ENCODE measurements at places on chromosomes 16 and 17.
A peak's percentile ranks its signal among the peaks of the same experiment; 100 is the strongest.

DNA sequence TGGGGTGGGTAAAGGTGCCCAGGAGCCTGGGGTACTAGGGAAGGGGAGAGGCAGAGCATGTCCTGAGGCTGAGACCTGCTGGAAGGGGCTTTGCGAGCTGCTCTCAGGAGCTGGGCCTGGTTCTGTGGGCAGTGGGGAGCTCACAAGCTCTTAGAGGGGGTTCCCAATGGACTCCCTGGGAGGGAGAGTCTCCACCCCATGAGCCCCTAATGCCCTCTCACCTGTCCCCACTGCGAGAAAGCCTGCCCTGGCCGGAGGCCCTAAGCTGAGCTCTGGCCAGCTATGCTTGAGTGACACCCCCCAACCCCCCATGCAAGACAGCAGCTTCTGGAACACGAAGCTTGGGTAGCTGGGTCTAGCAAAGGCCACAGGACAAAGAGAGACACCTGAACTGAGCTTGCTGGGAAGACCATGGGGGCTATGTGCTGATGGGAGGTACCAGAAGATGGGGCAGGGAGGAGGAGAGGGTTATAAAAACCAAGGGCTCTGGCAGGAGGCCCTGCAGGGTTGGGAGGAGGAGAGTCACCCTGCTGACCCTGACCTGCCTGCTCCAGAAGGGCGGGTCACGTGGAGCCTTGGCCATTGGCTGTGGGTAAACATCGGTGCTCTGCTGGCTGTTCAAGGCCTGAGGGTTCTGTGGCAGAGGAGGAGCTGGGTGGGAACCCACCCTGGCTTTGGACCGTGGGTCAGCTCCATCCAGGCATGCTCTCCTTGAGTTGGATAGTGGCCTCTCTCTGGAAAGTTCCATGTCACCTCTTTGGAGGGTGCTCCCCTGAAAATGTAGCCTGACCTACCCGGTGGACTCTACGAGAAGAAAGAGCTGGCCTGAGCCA, 106.7 kb downstream of the RAB11FIP4 start:
- no peak for DNase-seq

GRCh38 chr17:2803386-2803785, 7.1 kb downstream of the RAP1GAP2 start:
- no peak for DNase-seq

GRCh38 chr16:80263848-80264694, 276.7 kb upstream of the DYNLRB2 start:
- no peak for DNase-seq

- peak; percentile 43 for DNase-seq
Observed at GRCh38 chr17:82892899-82893565, 53.2 kb upstream of the ZNF750 start.

DNA sequence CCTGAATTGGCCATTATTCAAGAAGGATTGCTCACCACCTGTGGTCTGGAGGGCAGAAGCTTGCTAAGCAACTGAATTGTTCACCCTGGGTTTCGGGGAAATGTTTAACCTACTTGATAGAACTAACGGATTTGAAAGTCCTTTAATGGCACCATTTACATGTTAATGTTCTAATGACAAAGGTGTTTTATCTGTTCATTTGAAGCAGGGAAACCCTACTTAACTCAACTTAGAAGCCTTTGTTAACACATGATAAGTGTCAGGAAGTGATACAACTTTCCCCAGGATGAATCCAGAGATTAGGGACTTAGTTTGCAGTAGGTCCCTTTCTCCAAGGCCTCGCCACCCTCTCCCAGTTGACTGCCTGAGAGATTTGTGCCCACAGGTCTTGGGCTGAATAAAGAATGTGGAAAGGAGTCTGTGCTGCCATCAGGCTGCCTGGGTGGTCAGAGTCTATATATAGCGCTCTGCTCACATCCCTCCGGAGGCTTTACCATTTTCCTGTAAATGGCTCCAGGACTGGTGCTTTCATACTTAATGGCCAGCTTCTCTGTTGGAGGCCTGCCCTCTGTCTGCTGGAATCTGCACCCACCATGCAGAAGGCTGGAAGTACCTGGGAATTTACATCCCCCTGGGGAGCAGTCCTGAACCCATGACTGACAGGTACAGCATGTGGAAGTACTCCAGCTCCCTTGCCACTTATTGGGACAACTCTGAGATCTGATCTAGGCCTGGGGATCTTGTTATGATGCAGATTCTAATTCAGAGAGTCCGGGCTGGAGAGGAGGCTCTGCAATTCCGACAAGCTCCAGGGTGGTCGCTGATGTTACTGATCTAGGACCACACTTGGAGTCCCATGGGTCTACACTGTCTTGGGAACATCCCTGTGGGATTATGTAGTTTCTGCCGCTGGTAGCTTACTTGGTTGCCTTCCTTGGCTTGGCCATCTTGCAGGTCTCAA, 99.9 kb downstream of the ASIC2 start:
- DNase-seq: no peak

GRCh38 chr17:47717979-47718621, 14.9 kb upstream of the TBX21 start:
- DNase-seq: no peak

GRCh38 chr16:22174642-22175041, 12.3 kb downstream of the SDR42E2 start:
- no peak for DNase-seq

- no peak for DNase-seq
Observed at GRCh38 chr16:4010225-4011158, 105.8 kb downstream of the ADCY9 start.

GRCh38 chr17:29369831-29370735, 20.1 kb upstream of the TAOK1 start:
- DNase-seq: peak; percentile 72

GRCh38 chr16:3992297-3993051, 112.0 kb upstream of the CREBBP start:
- no peak for DNase-seq

DNA sequence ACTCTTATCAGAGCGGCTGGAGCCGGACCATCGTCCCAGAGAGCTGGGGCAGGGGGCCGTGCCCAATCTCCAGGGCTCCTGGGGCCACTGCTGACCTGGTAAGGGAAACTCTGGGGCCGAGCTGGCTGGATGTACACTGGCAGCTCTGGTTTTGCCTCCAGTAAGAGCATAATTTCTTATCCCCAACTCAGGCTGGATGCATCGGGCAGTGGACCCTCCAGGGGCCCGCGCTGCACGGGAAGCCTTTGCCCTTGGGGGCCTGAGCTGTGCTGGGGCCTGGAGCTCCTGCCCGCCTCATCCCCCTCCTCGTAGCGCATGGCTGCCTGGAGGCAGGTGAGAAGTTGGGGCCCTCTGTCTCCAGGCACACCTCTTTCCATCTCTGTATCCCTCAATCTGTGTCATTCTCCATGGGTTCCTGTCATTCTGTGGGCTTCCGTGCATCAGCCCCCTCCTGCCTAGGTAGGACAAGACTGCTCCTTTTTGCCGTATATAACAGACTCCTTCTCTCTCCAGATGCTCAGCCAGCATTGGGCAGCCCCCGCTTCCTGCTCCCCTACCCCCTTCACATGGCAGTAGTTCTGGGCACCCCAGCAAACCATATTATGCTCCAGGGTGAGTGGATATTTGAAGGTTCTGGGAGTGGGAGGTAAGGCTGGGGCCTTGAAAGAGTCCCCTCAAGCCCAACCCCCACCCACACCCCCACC, 9.4 kb upstream of the TMEM88 start:
- DNase-seq: no peak

DNA sequence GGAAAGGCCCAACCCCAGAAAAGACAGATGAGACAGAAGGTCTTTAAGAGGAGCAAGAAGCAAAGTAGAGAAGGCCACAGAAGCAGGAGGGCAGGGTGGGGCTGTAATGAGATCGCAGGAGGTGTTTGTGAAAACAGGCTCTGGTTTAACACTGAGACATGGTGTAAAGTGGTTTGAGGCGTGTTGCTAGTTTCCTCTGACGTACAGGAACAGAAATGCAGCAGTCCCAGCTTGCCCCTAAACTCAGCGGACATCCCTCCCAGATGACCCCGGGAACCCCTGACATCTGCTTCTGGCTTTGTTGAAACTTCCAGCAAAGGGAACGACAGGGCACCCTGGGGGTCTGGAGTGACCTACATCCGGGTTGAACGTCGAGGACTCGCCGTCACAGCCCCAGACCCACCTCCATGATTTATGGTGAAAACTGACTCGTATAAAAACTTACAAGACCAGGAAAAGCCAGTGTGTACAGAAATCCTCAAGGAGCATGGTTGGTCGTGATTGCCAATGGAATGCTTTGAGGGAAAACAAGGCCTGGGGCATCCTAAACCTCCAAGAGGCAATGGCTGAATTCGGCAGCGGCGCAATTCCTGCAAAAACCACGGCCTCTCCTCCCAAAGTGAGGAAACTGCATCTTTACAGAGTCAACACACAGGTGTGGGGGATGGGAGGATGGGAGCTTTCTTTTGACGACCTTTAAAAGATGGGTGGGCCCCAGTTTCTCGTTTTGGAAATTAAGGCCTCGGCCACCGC, 25.8 kb downstream of the LITAF start:
- no peak for DNase-seq

DNA sequence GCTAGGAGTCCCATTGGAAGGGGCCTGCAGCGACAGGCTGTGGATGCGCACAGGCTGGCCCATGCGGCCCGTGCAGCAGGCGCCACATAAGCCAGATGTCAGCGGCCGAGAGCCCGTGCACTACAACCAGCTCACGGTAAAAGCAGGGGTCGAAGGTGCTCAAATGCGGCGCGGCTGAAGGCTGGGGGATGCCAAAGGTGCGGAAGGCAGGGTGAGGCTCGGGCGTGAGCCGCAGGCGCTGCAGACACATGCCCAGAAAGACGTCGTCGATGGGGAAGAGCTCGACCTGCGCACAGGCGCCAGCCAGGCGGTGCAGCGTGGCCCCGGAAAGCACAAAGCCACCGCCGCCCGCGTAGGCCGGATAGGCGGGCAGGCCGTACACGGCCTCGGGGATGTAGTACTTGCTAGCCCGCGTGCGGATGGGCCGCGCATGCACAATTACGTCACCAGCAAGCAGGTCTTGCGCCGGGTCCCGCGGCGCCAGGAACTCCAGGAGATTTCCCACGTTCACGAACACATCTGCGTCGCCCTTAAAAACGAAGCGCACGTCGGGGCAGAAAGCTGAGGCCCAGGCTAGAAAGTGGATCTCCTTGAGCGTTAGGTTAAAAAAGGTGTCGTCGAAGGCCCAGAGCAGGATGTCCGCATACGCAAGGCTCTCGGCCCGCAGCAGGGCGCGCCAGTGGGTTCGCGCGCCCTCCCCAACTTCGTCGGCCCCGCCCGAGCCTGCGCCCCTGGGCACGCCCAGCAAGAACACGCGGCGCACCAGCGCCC, 1.3 kb downstream of the B3GNT9 start:
- no peak for DNase-seq

- peak; percentile 61 for DNase-seq
Observed at GRCh38 chr17:64240741-64241347, 22.2 kb downstream of the TEX2 start.

DNA sequence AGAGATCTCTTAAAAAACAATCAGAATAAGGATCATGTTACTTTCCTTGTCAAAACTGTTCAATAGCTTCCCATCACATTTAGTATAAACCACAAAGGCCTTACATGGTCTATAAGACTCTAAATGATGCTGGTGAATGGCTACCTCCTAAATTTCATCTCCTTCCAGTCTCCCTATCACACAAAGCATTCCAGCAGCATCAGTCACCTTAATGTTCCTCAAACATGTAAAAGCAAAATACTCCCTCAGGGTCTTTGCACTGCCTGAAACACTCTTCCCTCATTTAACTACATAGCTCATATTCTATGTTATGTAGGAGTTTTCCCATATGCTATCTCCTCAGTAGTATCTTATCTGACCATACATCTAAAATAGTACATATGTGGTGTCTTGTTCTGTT, 53.5 kb upstream of the INTS2 start:
- DNase-seq: peak; percentile 3

- peak; percentile 69 for DNase-seq
Observed at GRCh38 chr17:50956750-50957523, 90.8 kb upstream of the TOB1 start.

DNA sequence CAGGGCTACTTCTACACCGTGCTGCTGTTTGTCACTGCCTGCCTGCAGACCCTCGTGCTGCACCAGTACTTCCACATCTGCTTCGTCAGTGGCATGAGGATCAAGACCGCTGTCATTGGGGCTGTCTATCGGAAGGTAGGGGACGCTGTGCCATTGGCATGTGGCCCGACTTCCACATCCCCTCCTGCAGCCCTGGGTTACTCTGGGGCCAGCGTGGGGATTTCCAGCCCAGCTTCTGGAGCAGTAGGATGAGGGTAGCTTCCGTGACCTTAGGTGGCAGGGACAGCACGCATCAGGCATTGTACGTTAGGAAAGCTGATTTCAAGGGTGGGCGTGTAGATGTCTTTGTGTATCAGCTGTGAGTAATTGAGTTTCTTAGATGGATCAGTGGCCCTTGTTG, 96.5 kb downstream of the ABCC1 start:
- DNase-seq: no peak

- peak; percentile 36 for DNase-seq
Observed at GRCh38 chr16:12057266-12057665, 80.7 kb downstream of the SNX29 start.

- peak; percentile 54 for DNase-seq
Observed at GRCh38 chr17:41500131-41500911, 5.1 kb downstream of the KRT13 start.

DNA sequence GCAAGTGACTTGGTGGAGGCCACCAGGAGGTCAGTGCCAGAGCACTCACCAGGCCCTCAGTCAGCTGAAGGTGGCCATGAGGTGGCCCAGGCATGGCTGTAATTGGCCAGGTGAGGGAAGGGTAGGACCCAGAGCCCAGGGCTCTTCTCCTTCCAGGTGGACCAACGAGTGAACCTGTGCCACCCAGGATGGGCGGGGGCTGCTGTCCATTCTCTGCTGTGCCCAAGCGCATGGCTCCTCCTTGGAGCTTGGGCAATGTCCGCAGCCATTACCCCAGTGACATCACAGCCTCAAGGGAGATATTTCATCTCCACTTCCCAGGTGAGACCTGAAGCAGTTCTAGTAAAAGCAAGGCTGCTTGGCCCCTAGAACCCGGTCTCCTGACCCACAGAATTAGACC, 303.0 kb upstream of the FOXF1 start:
- DNase-seq: no peak

- no peak for DNase-seq
Observed at GRCh38 chr17:10197721-10198508, 491 bp downstream of the GAS7 start.

GRCh38 chr16:23900480-23901177, 64.8 kb downstream of the PRKCB start:
- DNase-seq: no peak

DNA sequence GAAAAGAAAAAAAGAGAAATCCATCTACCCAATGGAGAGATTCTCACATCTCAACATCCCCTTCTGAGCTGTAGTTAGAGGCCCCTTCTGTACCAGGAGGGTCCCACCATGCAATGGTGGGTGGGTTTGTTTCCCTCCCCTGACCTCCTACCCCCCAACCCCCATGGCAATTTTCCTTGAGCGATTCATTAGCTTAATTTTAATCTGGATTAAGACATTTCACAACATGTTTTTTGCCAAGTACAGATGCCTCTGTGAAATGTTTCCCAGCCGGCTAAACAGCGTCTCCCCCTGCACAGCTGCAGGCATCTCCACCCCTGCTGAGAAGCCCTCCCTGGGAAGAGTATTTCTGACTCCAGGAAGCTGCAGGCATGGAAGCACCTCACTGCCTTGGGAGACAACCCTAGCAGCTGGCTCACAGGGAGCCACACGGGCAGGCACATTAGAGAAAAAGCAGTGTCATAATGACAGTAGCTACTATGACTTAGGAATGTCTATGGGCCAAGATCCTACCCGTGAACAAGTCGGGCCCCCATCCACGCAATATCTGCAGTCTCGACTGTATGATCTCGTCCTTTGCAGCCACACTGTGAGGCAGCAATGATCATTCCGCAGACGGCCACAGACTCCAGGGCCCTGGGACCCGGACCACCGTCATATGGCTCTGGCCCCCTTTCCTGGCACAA, 117.3 kb downstream of the ADCY9 start:
- DNase-seq: peak; percentile 33

- DNase-seq: peak; percentile 87
Observed at GRCh38 chr17:49315551-49316257, 46.3 kb downstream of the ZNF652 start.

All from AG08396 (cell line).